ENCODE measurements at places on chromosomes 11 and 22. TPM values are rescaled to one million over a fixed set of nuclear protein-coding genes. Genes with fewer than 3 reads are reported as not detected.
A peak's percentile ranks its signal among the peaks of the same experiment; 100 is the strongest.

- H3K36me3 ChIP-seq, result no peaks in the 10 kb centered on the region
- peaks cover 29% of the 10 kb centered on the region for H3K27me3 ChIP-seq
- no peak overlapping the region for H3K4me3 ChIP-seq
- no peak for DNase-seq
Measured at GRCh38 chr22:45877651-45878050, 99.3 kb downstream of the WNT7B start.

TRIM34 gene
- total RNA-seq, result 6.2 TPM

DNA sequence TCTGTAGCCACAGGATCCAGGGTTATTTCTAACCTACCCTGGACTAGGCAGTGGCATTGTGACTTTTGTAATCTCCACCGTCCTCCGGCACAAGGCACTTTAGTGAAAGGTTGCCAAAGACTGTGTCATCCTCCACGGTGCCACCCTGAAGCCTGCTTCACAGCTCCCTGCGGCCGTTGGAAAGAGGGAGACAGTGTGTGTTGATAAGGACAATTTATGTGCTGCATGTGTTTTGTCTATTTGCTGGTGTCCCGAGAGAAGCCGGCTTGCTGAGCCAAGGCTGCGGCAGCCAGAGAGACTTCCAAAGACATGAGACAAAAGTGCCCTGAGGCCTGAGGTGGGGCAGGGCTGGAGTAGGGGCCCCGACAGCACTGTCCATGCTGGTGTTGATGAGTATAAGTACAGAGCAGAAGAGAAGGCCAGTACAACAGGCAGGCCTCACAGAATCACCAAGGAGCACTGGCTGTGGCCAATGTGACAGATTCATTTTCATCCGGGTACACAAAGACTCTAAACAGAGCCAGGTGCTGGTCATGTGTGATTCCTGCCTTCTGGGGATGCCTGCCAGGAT lies 40.9 kb downstream of the GALNT18 start:
- H3K36me3 ChIP-seq, result no peaks in the 10 kb centered on the region
- H3K27me3 ChIP-seq, result no peaks in the 10 kb centered on the region
- H3K4me3 ChIP-seq, result no peak overlapping the region
- H3K4me1 ChIP-seq, result no peaks in the 10 kb centered on the region

DNA sequence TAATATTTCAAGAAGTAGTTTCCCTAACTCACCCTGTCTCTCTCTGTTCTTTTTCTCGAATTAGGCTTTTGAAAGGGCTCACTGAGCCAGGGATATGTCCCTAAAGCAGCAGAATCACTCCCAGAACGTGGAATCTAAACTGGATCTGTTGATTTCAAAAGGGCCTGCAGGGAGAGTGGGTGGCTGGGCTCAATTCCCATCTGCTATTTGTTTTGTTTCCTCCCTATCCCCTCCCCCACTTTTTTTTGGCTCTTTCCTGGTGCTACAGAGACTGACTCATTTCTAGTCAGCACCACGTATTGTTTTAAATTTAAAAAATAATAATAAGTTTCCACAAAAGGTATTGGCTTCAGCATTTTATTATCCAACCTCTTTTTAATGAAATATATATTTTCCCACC lies 961.5 kb downstream of the FAM181B start:
- no peak overlapping the region for H3K27ac ChIP-seq
- H3K4me3 ChIP-seq, result no peak overlapping the region
- H3K27me3 ChIP-seq, result no peaks in the 10 kb centered on the region

DNA sequence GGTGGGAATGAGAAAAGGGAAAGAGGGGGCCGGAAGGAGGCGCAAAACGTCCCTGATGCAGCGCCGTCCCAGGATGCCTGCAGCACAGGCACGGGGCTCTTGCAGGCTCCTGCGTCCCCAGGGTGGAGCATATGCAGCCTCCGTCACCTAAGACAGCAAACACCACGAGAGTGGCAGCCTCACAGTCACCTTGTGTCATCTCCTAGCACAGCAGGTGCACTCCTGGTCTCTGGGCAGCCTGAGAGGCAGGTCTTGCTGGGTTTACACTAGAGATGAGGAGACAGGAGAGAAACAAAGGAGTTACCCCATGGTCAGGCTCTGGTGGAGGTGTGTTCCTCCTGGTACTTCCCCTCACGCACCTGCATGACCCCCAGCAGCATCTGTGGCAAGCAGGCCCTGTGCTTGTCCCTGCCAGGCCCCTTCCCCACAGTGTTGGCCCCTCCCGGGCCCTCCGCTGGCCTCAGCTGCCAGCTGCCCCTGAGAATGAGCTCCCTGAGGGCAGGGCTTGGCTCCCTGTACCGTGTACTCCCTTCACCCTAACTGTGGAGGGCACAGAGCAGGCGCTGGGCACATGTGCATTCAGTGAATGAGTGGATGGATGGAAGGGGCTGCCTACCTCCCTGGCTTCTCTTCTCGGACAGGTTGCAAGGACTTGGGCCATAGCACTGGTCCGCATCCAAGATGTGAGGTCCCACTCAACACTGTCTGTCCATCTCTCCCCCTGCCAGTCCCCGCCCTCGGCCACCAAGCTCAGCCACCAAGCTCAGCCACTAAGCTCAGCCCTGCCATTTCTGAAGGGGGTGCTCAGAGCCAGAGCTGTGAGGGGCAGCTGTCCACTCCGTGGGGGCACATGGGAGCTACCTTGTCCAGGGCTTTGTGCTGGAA lies 988.6 kb downstream of the BRD1 start:
- H3K4me1 ChIP-seq, result no peaks in the 10 kb centered on the region
- H3K27me3 ChIP-seq, result no peaks in the 10 kb centered on the region
- no peak overlapping the region for H3K4me3 ChIP-seq
- no peaks in the 10 kb centered on the region for H3K36me3 ChIP-seq
- no peak for DNase-seq
- H3K27ac ChIP-seq, result no peak overlapping the region

DNA sequence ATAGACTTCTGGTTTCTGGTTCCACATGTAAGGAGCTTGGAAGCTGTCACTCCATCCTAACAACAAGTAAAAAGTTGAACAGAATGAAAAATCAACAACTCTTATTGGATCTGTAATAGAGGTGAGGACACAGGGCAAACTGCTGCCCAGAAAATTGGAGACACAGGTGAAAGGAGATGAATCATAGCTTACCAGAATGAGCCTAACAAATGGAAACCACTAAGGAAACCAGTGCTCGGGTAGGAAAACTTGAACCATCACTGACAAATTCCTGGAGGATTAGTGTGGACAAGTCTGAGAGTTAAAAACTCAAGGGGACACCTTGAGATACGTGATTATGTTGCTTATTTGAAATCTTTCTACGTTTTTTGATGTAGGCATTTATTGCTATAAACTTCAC lies 52.1 kb downstream of the GDPD4 start:
- no peak overlapping the region for H3K27ac ChIP-seq
- no peaks in the 10 kb centered on the region for H3K27me3 ChIP-seq
- no peaks in the 10 kb centered on the region for H3K36me3 ChIP-seq
- H3K4me1 ChIP-seq, result peaks cover 2% of the 10 kb centered on the region
- no peak overlapping the region for H3K4me3 ChIP-seq

GRCh38 chr11:133024301-133024700 lies 508.0 kb downstream of the OPCML start:
- DNase-seq, result no peak
- H3K4me3 ChIP-seq, result no peak overlapping the region
- no peaks in the 10 kb centered on the region for H3K27me3 ChIP-seq
- no peak overlapping the region for H3K27ac ChIP-seq
- H3K4me1 ChIP-seq, result no peaks in the 10 kb centered on the region

DNA sequence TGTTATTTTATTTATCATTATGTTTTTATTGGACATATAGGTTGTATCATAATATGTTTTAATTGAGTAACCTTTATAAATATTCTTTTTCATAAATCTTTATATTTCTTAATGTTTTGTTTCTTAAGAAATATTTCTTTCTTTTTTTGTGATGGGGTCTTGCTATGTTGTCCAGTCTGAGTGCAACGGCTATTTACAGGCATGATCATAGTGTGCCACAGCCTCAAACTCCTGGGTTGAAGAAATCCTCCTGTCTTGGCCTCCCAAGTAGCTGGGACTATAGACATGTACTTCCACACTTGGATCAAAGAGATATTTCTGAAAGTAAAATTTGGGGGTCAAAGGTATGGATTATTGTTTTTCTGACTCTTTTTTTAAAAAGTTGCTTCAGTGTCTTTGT lies 53.1 kb downstream of the EHF start:
- H3K4me1 ChIP-seq, result no peaks in the 10 kb centered on the region
- no peak overlapping the region for H3K27ac ChIP-seq
- no peaks in the 10 kb centered on the region for H3K36me3 ChIP-seq
- no peak for DNase-seq
- no peak overlapping the region for H3K4me3 ChIP-seq

SAA2 gene
- 14.2 TPM for total RNA-seq

DNA sequence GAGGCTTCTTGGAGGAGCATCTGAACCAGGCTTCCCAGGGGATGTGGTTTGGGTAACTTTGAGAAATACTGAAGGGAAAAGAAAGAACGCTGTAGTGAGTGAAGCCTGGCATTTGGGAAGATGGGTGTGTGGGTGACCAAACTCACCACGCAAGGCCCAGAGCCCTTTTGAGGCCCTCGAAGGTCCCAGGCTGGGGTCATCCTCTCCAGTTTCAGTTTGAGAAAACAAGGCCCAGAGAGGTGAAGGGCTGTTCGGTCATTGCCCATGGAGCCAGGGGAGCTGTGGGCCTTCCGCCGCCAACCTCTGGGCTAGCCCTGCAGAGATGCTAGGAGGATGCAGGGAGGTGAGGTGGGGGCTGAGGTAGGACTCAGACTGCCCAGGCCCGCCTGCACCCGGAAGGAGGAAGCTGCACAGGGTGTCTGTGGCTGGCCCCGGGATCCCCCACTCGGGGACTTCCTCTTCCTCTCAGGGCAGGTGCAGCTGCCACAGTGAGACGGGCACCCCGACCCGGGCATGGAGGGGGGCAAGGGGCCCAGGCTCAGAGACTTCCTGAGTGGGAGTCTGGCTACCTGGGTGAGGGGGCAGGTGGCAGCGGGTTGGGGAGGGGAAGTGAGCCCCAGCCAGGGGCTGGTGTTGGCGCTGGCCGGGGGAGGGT lies at the start of gene CCDC88B:
Gene CCDC88B (plus strand): TSS at position 451 of the 655 bp plus-strand sequence. CDS start 63 bp downstream, at position 514.
- peak; percentile 70 for DNase-seq
- H3K4me3 ChIP-seq, result peak within 1 kb of the TSS; percentile 19
- no peak within 1 kb of the TSS for H3K27ac ChIP-seq
- peaks cover 11% of the 10 kb centered on the region for H3K4me1 ChIP-seq

DNA sequence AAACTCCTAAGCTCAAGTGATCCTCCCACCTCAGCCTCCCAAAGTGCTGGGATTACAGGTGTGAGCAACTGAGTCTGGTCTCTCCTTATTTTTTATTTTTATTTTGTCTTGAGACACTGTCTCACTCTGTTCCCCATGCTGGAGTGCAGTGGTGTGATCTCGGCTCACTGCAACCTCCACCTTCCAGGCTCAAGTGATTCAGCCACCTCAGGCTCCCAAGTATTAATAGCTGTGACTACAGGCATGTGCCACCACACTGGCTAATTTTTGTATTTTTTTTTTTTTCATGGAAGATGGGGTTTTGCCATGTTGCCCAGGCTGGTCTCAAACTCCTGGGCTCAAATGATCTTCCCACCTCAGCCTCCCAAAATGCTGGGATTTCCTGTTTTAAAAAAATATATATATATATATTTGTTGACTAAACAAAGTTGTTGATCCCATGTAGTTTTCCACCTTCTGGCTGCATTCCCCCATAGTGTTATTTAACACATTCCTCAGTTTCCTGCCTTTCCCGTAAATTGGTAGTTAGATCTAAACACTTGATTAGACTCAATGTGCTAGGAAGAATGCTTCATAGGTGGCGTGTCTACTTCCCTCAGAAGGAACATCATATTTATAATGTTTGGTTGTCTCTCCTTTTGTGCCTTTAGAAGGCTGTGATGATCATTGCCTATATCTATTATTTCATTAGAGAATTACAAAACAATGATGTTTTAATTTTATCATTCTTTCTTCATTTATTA lies 38.8 kb downstream of the LRRC32 start:
- no peak overlapping the region for H3K27ac ChIP-seq
- no peaks in the 10 kb centered on the region for H3K27me3 ChIP-seq
- H3K4me3 ChIP-seq, result no peak overlapping the region
- H3K36me3 ChIP-seq, result no peaks in the 10 kb centered on the region

DNA sequence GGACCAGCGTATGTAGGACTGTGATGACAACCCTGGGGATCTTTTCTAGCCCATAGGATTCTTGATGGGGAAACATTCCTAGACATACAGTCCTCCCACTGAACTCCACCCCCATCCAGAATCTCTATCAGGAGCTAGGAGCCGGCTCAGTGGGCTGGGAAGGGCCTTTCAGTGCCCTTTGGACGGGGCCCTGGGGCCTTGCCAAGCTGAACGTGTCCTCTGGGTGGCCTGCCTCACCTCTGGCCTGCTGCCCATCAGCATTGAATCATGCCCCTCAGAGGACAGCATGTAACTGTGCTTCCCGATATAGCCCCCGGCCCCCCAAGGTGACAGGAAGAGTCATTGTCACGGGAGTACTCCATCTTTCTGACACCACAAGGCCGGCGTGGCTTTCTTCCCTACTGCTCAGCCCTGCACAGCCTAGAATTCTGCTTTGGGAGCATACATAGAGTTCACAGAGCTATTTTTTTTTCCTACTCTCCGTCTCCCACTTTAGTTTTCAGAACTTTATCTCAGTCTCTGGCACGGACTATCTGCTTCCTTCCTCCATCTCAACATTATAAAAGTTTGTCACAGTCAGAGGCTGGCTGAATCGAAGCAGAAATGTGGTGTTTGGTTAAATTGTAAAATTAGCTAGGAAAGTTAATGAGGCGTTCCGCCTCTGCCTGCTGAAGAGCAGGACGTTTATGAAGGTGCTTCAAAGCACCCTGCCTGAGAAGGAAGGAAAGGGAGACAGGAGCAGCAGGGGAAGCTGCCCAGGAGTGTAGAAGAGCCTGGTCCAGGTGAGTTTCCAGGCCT lies 111.9 kb downstream of the ZBTB16 start:
- no peaks in the 10 kb centered on the region for H3K36me3 ChIP-seq
- no peak overlapping the region for H3K4me3 ChIP-seq
- H3K27me3 ChIP-seq, result no peaks in the 10 kb centered on the region
- peak; percentile 65 for DNase-seq
- peaks cover 30% of the 10 kb centered on the region for H3K4me1 ChIP-seq

PIWIL4 gene
- 6.7 TPM for total RNA-seq

DKK3 gene
- total RNA-seq, result 19.6 TPM
